ENCODE measurements at places on chromosomes 2 and 18.
A peak's percentile ranks its signal among the peaks of the same experiment; 100 is the strongest.

GRCh38 chr2:72235497-72236415, 88.1 kb upstream of the CYP26B1 start:
- no peak for DNase-seq

DNA sequence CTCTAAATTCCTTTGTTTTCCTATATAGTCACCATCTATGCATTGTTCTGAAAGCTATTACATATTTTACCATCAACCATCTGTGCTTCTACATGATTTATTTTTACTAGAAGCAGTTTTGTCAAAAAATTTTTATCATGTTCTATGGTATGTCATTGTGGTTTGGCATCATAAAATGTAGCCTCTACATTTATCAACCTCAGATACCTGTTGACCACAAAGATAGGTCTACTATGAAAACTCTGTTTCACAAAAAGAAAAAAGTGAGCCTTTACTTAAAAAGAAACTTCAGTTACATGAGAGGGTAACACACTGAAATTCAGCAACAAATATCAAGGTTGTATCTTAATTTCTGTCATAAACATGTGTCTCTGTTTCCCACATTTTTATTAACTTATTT, 3.7 kb downstream of the BCL2 start:
- no peak for DNase-seq

DNA sequence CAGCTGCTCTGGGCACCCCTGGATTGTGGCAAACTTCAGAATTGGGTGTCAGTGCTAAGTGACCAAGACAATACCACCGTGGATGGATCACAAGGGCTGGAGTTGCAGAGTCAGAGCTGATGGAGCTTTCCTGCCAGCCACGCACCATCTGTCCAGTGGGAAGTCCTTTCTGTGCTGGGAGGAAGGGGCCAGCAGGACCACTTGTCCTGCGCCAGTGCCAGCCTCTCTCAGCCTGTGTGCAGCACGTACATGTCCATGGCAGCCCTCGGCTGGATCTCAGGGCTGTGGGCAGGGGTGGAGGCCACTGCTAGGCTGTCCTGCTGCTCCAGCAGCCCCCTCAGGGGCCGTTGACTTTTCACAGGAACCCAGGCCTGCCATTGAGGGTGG, 33.3 kb downstream of the RAB31 start:
- no peak for DNase-seq

- DNase-seq = no peak
Observed at GRCh38 chr2:240179941-240180666, 39.6 kb upstream of the OTOS start.

DNA sequence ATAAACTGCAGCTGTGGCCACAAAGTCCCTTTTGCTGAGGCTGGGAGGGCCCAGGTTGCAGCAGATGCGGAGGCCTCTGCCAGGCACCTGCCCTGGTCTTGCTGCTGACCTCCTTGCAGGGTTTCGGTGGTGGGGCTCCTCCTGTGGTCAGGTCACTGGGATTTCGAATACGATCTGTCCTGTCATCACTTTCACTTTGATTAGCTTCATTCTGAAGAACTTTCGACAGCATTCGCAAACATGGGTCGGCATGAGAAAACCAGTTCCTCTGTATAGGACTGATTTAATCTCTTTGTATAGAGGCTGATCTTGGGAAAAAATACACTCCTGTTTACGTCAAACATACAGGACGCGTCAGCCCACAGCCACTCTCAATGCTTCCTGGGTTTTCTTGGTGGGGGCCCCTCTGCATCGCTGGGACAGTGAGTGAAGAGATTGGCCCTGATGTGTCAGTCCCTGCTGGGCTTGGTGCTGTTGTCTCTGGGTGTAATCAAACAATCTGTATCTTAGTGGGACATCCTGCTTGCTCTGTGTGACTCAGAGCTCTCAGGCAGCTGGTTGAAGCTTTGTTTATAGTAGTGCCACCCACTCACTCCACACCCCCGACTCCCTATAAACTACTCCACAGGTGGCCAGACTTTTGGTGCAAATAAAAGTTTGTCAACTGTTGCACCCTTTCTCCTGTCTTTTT, 209.4 kb upstream of the CXCR4 start:
- DNase-seq = peak; percentile 39

GRCh38 chr18:60684843-60685513, 312.4 kb upstream of the MC4R start:
- peak; percentile 64 for DNase-seq
